ENCODE measurements at places on chromosomes 5 and 9.

GRCh38 chr5:1508659-1509290 is 15.0 kb downstream of the LPCAT1 start:
- no peak for DNase-seq

DNA sequence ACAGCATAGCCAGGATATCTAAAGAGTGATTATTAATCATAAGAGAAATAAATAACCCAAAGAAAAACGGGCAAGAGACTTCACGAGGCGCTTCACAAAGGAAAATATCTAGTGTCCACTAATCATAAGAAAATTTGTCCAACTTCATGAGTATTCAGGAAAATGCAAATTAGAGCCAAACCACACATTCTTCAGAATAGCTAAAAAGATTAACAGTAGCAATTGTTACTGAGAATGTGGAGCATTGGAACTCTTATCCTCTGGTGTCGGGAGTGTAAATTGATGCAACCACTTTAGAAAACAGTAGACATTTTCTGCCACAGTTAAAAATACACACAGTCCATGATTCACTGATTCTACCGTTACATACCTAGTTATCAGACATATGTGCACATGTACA is 145.7 kb downstream of the CWC27 start:
- DNase-seq, result no peak

- no peak for DNase-seq
Measured at GRCh38 chr5:124459984-124460383, 286.5 kb downstream of the ZNF608 start.

GRCh38 chr5:82549263-82549662 is 271.1 kb upstream of the RPS23 start:
- DNase-seq, result no peak

GRCh38 chr5:112339761-112340160 is 79.3 kb downstream of the EPB41L4A start:
- DNase-seq, result no peak

- DNase-seq, result no peak
Measured at GRCh38 chr9:79735023-79735779, 163.4 kb downstream of the TLE4 start.

DNA sequence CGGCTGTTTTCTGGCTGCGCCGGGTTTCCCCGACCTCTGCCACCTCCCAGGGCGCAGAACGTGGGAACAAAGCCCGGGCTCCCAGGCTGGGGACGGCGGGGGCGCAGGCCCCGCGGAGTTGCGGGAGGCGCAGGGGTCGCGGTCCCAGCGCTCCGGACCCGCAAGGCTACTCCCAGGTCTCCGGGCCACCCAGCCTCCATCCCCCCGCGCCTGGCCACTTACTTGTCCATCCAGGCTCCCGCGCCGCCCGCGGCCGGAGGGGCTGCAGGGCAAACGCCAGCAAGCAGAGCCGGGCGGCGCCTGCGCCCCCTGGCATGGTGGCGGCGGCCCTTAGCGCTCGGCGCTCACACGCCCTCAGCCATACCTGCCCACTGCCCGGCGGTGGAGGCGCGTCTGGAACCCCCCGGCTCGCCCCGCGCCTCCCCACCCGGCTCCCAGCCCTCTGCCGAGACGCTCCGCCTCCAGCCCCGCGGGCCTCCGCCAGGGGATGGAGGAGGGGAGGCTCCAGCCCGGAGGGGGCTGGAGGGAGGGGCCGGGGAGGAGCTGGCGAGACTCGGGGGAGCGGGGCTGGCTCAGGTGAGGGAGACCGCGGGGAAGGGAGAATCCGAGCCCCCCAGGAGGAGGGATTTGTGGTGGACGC is at the start of gene ADAM19:
Gene ADAM19, minus strand, starts transcription at position 395 of the 640 bp plus-strand sequence. Its CDS starts 79 bp downstream, at position 316.
- peak; percentile 56 for DNase-seq

DNA sequence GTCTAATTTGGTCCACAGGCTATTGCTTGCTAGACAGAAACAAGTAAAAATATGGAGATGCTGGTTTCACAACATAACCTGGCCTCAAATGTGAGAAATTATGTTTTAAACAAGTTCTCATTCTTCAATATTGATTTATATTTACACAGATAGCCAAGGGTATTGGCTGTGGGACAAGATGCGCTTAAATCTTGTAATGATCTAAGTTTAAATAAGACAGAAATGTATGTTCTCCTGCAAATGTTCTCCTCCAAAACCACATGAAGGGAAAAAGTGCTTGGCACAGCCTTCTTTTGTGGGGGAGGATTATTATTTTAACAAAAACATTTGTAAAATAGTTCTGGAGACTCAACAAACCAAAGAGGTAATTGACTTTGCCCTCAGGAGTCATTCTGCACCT is 356.0 kb downstream of the DMAC1 start:
- no peak for DNase-seq

DNA sequence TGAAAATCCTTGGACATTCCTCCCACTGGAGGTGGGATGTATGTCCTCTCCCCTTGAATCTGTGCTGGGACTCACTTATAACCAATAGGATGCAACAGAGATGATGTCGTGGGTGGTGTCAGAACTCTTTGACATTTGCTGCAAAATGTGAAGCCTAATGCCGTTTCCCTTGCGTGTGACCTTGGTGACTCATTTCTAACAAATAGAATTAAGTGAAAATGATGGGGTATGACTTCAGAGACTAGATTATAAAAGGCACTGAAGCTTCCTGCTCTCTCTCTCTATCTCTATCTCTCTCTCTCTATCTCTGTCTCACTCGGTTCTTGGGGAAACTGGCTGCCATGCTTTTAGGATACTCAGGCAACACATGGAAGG is 126.1 kb upstream of the STC2 start:
- DNase-seq, result no peak

- DNase-seq, result no peak
Measured at GRCh38 chr9:130298662-130299279, 33.2 kb downstream of the HMCN2 start.

- DNase-seq, result no peak
Measured at GRCh38 chr9:103430469-103430868, 435.3 kb downstream of the CYLC2 start.

GRCh38 chr5:170403675-170404074 is 14.5 kb upstream of the KCNMB1 start:
- DNase-seq, result no peak

All from activated naive CD4-positive, alpha-beta T cell treated with Interleukin-2 at 50 U/mL for 16 hours (primary cell).